ENCODE measurements at places on chromosomes 12 and 14.

DNA sequence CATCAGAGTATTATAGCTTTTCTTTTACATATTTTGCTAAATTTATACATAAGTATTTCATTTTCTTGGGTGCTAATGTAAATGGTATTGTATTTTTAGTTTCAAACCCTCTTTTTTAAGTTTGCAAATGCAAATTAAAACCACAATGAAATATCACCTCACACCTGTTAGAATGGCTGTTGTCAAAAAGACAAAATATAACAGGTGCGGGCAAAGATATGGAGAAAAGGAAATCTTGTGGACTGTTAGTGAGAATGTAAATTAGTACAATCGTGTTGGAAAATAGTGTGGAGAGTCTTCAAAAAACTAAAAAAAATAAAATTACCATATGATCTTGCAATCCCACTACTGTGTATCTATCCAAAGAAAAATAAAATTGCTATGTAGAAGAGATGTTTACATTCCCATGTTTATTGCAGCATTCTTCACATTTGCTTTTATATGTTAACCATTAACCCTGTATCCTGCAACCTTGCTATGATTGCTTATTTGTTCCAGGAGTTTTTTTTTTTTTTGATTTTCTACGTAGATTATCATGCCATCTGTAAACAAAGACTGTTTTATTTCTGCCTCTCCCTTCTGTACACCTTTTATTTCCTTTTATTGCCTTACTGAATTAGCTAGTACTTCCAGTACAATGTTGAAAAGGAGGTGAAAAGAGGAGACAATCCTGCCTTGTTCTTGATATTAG is 405.4 kb upstream of the MIS18BP1 start:
- DNase-seq = no peak

DNA sequence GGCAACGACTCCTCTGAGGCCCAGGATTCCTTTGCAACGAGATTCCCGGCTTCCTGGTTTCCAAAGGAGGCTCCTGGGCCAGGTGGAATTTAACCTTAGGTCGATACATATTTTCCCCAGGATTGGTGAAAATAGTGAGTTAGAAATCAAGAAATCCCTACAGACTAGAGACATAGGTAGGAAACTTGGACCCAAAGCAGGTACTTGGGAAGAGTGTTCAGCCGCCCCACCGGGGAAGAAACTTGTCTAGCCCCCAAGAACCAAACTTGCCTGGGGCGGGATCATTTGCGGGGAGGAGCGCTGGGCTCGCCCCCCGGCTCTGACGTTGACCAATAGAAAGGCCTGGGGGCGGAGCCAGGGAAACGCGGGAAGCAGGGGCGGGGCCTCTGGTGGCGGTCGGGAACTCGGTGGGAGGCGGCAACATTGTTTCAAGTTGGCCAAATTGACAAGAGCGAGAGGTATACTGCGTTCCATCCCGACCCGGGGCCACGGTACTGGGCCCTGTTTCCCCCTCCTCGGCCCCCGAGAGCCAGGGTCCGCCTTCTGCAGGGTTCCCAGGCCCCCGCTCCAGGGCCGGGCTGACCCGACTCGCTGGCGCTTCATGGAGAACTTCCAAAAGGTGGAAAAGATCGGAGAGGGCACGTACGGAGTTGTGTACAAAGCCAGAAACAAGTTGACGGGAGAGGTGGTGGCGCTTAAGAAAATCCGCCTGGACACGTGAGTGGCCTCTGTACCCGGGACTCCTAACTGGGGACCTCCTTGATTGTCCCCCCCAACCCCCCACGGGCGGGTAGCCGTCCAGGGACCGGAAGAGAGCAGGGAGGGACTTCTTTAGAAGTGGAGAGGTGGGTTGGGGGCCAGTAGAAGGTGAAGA is at the start of gene CDK2:
TSS of gene CDK2 (plus strand) at position 423 of the 874 bp plus-strand sequence. CDS start at position 602, 179 bp downstream.
- peak; percentile 84 for DNase-seq

- no peak for DNase-seq
These were observed 197.1 kb downstream of the BTG1 start for GRCh38 chr12:91948504-91948903.

GRCh38 chr14:61452452-61452851 is 131.1 kb downstream of the PRKCH start:
- DNase-seq = peak; percentile 97

GRCh38 chr12:52084491-52085231 is 5.2 kb downstream of the SMIM41 start:
- no peak for DNase-seq

- DNase-seq = no peak
These were observed 1.4 kb upstream of the CHFR start for GRCh38 chr12:132888852-132889251.

DNA sequence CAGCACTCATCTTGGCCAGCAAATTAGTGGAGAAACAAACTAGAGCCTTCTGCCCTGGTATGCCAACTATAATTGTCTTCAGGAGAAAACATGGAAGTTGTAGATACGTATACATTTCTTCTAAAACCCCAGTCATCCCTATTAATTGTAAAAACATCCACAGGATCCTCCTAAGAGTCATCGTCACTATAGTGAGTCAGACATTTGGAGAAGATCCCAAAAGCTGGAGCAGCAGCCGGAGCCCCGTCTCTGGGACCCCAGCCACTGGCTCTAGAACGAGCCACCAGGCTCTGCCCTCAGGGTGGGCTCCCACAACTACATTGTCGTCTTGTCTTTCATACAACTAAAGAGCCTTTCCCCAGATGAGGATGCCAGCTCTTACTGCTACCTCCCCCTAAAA is 15.5 kb downstream of the PRKAB1 start:
- no peak for DNase-seq

DNA sequence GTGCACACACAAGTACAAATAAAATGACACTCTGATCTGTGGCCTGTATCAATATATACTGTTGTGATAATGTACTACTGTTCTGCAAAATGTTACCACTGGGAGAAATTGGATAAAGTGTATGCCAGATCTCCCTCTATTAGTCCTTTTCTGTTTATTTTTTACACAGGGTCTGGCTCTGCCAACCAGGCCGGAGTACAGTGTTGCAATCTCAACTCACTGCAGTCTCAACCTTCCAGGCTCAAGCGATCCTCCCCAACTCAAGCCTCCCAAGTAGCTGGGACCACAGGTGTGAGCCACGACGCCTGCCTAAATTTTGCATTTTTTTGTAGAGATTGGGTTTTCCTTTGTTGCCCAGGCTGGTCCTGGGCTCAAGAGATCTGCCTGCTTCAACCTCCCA is 1.9 kb downstream of the NT5DC3 start:
- no peak for DNase-seq

- no peak for DNase-seq
These were observed 56.1 kb downstream of the ADGRD1 start for GRCh38 chr12:131009595-131010395.

DNA sequence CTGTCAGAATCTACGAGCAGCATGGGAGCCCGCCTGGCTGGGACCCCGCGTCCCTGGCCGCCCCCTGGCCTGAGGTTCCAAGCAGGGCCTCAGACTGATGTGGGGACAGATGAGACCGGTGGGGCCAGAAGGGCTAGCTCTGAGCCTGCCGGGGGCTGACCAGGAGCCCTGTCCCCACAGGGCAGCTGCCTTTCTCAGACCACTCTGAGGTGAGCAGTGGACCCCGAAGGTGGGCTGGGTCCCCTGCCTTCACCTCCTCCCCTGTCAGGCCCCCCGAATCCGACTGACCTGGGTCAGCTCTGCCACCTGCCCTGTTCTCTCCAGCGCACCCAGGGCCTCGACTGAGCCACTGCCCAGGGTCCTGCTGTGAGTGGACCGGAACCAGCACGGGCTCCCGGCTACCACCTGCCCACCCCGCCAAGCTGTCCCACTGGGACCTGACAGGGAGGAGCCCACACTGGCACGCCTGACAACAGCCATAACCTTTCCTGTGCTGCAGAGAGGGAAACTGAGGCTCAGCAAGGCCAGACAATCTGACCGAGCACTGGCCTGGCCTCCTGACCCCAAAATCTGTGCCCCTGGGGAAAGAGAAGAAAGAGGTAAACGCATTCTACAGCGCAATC is 29.7 kb upstream of the TMEM179 start:
- DNase-seq = no peak
